ENCODE measurements at places on chromosomes 5 and 9.

- no peak for DNase-seq
Measured at GRCh38 chr9:77773381-77773780, 125.3 kb upstream of the GNA14 start.

DNA sequence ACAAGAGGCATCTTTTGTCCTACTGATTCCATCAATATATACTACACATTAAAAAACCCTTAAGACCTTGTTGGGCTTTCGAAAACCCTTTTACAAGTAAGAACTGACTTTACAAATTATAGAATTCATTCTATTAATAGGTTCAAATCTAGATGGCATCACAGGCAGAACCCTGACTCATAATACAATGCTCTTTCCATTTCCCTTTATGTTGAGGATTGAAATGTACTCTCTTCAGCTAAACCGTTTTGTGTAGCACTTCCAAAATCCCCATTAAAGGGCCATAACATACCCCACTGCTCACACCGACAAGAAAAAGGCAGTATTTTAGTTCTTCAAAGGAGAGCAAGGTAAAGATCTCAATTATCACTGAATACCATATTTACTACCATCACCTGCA is 11.2 kb downstream of the CSNK1A1 start:
- DNase-seq: no peak

DNA sequence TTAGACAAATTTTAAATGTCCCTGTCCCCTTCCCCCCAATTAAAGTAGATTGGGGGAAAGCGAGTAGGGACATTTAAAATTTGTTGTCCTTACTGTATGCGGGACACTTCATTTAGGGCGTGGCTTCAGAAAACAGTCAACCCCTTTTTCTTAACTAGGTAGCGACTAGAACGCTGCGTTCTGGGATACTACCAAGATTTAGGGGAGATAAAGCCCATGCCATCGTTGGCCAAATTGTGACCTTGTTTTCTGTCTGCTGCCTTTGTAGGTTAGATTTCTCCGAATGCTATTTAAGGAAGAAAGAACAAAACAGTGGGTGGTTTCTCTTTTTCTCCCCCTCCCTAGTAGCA is 1.2 kb downstream of the CKS2 start:
- no peak for DNase-seq

DNA sequence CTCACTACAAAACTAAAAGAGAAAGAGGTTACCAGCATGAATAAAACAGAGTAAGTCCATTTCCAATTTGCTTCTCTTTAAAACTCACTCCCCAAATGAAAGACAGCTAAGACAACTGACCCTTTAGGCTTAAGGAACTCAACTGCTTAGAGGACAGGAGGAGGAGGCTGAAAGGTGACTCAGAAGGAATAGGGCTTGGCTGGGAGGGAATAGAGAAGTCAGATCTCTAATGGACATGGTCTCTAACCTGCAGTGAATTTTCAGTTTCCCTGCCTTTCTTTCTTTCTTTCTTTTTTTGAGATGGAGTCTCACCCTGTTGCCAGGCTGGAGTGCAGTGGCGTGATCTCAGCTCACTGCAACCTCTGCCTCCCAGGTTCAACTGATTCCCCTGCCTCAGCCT is 261.8 kb upstream of the CLINT1 start:
- DNase-seq: no peak

DNA sequence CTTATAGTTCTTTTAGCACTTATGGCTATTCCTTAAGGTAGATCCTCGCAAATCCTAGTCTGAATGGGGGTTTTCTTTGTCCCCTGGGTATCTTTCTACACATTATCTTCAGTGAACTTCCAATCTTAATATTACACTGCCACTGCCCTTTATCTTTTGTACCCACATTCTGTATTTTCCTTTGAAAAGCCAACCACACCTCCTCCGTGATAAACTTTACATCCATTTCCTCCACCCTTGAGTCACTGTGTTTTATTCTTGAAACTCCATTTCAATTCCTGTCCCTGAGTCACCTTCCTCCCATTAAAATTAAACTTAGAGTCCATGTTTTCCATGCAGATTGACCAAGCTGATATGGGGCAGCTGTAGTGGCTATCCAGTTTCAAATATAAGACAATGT is 43.2 kb upstream of the RICTOR start:
- DNase-seq: no peak

DNA sequence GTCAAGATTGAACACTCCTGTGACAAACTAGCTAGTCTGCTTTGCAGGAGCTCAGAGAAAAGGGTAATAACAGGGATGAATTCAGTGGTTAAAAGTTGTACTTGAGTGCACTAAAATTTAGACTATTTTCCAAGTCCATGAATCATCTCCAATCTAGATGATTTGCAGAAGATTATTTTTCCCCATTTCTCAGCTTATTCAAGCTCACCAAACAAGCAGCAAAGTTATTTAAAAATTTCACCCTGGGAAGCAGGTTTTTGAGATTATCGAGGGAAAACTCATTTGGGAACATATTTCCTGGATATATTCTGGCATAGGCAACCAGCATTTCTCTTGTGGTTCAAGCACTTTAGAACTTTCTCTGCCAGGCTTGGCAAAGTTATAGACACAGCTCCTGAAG is 311.4 kb downstream of the TLE1 start:
- no peak for DNase-seq

DNA sequence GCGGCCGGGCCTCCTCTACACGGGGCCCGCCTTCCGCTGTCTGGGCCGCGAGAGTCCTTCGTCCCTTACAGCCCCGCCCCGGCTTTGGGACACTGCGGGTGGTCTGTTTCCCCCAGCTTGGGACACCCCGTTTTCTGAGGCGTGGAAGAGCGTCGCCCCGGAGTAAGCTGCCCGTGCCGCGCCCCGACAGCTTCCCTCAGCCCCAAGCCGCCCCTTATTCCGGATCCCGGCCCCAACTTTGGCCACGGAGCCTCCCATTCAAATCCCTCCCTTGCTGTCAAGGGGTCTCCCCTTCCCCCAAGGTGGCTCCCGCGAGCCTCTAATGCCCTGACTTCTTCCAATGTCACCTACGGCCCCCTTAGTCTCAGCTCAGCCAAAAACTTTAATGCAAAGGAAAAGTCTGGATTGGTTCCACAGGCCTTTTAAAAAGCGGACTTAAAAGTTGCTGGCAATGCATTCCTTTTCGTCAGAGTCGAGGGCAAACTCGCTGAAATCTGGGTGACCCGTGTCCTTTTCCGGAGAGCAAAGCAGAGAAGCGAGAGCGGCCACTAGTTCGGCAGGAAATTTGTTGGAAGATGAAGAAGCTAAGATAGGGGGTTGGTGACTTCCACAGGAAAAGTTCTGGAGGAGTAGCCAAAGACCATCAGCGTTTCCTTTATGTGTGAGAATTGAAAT is 19.8 kb downstream of the EXOSC2 start:
- DNase-seq: no peak

- no peak for DNase-seq
Measured at GRCh38 chr9:136403915-136404800, 4.2 kb upstream of the SNAPC4 start.

DNA sequence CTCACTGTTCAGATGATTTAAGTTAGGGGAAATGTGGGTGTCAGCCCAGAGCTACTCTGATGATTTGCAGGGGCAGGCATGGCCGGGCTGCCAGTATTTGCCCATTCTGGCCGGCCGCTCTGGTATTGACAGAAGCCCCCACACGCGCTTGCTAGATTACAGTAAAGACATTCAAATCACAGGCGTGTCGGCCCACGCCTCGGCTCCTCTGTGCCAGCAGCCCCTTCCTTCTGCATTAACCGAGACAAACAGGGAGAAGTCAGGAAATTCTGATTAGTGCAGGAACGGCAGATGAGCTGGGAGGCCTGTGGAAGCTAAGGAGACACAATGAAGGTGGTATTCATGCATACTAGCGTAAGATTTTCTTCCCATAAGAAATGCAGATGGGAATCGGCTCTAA is 113.3 kb downstream of the CRB2 start:
- no peak for DNase-seq

- DNase-seq: no peak
Measured at GRCh38 chr5:119367502-119368237, 11.9 kb downstream of the TNFAIP8 start.

DNA sequence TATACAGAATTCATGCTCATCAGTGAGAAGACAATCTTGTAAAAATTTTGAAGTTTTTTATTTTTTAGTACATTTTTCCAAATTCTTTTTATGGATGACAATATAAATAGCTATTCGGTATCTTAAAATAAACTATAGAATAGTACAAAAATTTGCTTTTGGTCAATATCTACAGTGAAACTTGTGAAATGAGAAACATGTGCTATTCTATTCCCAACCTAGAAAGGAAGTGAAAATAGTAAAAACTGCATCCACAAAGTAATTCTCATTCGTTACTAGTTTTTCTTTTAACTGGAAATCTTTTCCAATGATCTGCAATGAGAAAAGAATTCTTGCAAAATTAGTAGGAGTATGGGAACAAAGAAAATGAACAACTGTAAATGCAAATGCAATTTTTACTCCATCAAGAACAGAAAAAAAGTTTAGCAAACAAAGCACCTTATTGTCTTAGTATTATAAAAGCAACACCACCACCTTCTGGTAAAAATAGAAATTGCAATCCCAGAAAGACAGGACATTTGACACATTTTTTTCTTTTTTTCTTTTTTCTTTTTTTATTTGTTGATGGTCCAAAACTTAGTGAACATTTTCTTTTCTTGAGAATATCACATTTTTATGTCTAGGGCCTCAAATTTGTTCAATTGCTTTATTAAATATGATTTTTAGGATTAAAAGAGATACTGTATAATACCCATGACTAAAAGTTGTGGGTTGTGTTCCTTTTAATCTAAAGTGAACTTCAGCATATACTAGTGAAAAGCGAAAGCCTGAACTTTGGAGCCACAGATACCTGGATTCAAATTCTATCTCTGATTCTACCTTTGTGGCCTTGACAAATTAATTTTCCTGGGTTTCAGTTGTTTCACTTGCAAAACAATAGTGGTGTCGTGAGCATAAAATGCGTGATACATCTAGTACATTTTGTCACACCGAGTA is 72.3 kb downstream of the SLCO4C1 start:
- DNase-seq: peak; percentile 16

DNA sequence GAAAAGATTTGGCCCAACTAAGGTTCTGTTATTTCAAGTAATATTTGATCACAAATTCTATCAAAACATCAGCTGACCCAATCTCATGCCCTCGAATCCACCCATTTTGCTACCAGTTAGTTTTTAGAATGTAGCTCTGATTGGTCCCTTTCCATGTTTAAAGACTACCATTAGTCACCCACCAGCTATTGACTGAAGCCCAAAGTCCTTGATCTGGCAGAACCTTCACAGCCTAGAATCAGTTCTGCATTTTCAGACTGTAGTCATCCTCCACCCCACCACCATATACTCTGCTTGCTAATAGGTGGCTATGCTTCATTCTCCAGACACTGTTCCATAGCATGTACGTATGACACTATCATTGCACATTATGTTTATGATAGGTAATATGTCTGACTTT is 182.2 kb upstream of the TARS1 start:
- no peak for DNase-seq

DNA sequence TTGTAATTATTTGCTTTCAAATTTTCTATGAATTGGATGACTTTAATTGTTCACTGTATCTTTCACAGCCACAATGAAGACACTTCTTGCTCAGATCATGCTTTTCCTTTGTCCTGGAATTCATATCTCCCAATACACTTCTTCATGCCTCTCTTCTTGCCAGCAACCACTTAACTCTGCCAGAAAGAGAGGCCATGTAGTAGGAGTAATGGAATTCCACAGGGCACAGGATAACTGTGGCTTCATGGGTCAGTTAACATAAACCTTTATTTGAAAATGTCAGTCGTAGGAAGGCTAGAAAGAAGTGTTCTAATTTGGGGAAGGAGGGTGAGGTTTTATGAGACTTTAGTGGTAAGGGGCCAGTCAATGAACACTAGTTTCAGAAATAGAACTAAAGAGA is 190.3 kb downstream of the TMEM167A start:
- DNase-seq: no peak

DNA sequence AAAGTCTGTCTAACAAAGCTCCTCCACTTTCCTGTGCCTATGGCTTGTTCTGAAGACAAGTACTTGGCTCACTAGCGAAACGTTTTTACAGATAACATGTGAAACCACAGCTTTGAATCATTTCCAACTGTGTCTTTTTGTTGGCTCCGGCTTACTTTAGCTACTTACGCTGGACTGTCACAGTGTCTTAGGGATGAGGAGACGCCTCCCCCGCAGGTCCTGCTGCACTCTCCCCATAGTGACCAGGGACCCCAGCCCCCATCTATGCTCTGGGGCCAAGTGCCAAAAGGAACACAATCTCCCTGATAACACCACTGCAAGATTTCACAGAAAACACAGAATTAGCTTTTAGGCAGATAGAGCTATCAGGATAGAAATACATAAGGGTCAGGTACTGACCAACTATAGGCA is 219.1 kb downstream of the ADAMTS6 start:
- no peak for DNase-seq

- no peak for DNase-seq
Measured at GRCh38 chr5:119078861-119079260, 8.0 kb downstream of the DMXL1 start.

GRCh38 chr9:136671646-136672430 is 9.1 kb downstream of the EGFL7 start:
- DNase-seq: no peak
